Activated CD4-positive, alpha-beta T cell treated with anti-CD3 and anti-CD28 coated beads for 36 hours (primary cell): ENCODE measurements at places on chromosomes 11 and 22. TPM values are rescaled to one million over a fixed set of nuclear protein-coding genes. Genes with fewer than 3 reads are reported as not detected.

BACE1 gene
- total RNA-seq = 1.0 TPM

TUBA8 gene
- total RNA-seq = 1.9 TPM

TH gene
- not detected for total RNA-seq

TRPC6 gene
- not detected for total RNA-seq

GTF2H1 gene
- total RNA-seq = 57.9 TPM

GRCh38 chr11:14506532-14506931 lies 6.9 kb upstream of the COPB1 start:
- DNase-seq = no peak

DNA sequence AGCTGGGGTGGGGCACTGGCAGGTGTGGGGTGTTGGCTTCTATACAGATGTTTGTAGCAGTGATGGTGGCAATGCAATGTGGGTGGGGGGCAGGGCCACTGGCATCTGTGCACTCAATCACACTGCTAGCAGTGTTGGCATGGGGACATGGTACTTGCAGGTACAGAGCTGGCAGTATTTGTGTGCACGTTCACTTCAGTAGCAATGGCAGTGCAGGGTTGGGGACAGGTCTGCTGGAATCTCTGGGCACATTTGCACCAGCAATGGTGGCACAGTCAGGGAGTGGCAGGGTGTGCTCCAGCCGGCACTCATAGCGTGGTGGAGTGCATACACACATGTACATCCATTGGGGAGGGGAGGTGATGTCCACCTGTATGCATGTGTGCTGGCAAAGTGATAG lies 775.2 kb downstream of the CNTN5 start:
- DNase-seq = no peak

GRCh38 chr22:26416670-26417276 lies 12.3 kb upstream of the ASPHD2 start:
- no peak for DNase-seq

DNA sequence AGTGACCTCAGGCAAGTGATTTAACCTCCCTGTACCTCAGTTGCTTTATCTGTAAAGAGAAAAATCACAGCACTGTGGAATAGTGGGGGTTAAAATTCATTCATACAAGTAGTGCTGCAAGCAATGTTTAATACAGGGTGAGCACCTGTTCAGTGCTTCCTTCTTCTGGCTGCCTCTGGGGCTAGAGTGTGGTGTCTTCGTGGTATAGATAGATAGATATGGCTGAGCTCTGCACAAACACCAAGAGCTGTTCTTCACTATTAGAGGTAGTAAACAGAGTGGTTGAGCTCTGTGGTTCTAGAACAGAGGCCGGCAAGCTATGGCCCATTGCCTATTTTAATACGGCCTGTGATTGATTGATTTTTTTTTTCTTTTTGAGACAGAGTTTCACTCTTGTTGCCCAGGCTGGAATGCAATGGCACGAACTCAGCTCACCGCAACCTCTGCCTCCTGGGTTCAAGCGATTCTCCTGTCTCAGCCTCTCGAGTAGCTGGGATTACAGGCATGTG lies 32.9 kb downstream of the LIMK2 start:
- DNase-seq = no peak

DNA sequence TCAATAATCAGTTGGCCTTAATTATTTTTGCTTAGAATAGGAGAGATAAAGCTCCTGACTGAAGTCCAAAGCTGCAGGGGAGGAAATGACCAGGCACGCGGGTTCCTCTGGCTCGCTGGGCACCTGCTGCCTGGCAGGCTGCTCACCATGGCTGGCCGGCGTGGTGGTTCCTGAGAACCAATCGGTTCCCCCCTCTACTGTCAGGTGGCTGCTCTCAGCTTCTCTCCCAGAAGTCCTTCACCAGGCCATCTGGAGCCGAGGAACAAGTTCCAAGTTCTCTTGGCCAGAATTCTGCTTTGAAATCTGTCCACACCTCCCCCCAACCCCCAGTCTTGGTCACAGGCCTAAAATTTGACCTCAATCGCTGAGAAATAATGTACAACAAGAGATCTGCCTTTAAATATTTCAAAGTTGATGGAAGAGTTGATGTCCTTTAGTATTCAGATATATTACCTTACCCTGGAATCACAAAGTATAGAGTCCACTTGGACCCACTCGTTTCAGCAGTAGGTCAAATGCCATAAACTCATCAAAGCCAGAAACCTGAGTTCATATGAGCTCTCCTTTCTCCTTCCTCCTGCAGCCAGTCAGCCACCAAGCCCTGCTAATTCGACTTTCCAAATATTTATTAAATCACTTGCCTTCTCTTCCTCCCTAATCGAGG lies 25.2 kb downstream of the EXPH5 start:
- no peak for DNase-seq

DNA sequence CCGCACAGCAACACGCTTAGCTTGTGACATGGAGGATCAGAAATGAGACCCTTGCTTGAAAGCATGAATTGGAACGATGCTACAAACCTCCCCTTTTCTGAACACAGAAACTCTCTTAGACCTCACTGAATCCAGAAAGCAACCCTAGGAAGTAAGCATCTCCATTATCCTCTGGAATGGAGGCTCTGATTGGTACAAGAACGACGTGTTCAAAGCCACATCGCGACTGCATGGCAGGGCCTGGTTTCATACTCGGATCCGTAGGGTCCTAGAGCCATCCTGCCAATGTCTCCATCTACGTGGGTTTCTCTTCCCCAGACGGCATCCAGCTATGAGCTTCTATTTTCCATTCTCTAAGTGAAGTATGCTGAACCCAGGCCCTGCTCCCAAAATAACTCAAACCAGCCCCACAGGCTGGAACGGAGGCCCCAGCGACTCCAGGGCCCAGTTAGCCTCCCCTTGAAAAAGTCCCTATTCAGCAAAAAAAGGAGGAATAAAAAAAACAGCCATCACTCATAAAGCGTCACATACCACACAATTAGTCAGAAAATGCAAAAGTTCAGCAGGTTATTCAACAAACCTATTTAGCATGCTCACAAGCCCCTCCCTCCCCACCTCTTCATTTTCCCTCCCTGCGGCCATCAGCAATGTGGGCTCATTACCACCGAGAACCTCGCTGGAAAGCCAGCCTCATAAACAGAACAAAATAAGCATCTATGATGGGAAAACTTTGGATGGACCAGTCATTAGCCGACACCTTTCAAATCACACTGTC lies 7.1 kb upstream of the MN1 start:
- no peak for DNase-seq

DNA sequence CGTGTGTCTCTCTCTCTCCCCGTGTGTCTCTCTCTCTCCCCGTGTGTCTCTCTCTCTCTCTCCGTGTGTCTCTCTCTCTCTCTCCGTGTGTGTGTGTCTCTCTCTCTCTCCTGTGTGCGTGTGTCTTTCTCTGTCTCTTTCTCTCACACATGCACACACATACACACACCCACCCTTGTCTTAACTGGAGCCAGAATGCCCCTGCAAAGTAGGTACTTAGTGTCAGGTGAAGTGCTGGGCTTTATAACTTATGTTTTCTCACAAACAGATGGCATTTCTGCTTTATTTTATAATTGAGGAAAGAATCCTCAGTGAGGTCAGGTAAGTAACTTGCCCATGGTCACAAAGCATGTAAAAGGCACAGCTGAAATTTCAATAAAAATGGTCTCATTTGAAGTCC lies 106.0 kb downstream of the CSNK2A3 start:
- DNase-seq = no peak

GRCh38 chr11:116986521-116987105 lies 111.6 kb downstream of the SIK3 start:
- peak; percentile 31 for DNase-seq

DNA sequence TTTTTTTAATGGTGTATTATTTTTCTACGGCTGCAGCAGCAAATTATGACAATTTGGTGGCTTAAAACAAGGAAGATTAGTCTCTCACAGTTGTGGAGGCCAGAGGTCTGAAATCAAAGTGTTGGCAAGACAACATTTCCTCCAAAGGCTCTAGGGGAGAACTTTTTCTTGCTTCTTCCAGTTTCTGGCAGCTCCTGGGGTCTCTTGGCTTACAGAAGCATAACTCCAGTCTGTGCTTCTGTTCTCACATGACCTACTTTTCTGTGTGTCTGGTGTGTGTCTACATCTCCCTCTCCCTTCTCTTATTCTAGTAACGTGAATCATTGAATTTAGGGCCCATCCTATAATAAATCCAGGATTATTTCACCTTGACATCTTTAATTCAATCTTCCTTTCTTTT lies 551.9 kb upstream of the LUZP2 start:
- no peak for DNase-seq

GRCh38 chr11:107591378-107592230 lies 657 bp downstream of the ELMOD1 start:
- peak; percentile 73 for DNase-seq

DNA sequence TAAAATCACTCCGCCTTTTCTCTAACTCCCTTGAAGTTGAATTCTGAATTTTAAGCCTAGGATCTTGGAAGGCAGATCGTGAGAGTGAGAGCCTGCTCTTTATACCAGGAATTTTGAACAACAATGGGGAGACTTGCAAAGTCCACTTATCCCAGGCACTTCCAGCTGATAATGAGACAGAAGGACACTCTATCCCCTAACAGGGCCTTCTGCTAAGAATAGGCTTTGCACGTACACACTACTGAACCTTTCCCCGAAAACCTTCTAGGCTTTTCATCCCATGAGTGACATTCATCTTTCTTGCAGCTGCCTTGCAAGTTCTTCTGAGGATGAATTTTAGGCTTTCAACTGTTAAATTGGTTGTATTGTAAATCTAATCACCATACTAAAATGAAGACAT lies 44.0 kb upstream of the WT1 start:
- DNase-seq = no peak

DNA sequence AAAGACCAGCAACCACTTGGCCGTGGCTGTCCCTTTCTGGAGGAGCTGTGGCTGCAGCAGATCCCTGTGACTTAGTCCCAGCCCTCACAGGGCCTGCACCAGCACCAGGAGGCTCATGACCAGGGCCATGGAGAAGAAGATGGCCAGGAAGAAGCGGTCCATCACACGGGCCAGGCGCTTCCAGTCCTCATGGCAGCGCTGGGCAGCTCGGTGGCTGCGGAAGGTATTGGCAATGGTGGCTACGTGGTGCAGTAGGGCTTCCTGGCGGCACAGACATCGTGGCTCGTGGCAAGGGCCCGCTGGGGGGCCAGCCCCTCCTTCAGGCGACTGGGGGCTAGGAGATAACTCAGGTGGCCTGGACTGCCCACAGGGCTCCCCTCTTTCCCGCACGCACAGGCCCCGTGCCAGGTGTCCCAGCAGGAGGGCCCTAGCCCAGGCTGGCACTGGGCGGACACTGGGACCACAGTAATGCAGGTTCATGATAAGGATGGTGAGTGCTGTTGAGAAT lies 5.1 kb downstream of the CHRNA10 start:
- DNase-seq = no peak

DNA sequence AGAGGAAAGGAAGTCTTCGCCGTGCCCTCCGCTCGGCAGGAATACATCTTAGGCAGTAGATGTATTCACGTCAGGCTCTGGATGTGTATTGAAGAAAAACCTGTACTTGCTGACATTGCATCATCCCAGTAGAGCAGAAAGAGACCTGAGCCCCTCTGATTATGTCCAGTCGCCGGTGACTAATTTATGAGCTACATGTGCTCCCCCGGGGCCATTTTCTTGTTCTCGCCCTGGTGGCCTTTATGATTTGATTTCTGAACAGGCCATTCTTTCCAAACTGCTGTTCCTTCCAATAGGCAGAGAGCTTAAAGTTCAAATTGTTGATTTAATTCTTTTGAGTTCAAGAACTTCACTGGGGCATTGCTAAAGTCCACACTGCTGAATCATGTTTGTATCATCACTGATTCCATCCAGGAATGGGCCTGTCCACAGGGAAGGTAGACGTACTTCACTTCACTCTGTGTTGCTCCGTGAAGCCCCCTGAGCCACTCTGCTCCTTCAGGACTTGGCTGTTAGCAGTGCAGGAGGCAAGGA lies 137.3 kb upstream of the RASSF10 start:
- DNase-seq = no peak

DNA sequence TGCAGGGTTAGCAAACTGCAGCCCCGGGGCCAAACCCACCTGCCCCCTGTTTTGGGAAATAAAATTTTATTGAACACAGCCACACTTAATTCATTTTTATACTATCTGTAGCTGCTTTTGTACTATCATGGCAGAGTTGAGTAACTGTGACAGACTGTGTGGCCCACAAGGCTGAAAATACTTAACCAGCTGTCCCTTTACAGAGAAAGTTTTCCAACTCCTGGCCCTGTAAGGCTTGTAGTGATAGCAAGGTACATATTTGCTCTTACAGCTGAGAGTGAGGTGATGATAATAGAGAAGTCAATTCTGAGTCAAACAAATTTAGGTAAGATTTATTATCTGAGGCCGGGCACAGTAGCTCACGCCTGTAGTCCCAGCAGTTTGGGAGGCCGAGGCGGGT lies 87.4 kb upstream of the SLC6A5 start:
- DNase-seq = no peak

DNA sequence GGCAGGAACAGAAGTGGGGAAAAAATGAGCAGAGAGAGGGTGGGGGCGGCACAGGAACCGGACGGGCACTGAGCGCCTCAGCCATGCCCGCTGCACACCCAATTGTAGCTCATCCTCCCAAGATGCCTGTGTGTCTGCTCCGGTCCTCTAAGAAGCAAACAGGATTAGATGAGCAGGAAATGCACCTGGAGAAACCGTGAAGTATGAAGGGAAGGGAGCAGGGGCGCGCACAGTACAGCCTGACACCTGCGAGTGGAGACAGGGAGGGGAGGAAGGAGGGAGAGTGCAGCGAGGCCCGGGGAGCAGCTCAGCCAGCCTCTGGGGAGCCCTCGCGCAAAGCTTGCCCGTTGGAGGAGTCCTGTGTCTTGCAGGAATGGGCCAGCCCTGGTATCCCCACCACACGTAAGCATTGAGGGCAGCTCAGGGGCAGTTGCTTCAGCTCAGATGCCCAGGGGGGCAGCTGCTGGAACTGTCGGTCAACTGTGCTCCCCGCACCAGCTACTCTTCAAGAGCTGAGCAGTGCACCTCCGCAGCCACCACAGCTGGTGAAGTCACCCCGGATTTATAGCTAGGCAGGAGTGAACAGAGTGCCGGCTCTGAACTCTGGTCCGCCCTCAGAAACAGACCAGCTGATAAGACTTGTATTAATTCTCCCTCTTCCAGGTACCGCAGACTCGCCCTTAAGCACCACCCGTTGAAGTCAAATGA lies 7.0 kb downstream of the DNAJB13 start:
- DNase-seq = no peak

DNA sequence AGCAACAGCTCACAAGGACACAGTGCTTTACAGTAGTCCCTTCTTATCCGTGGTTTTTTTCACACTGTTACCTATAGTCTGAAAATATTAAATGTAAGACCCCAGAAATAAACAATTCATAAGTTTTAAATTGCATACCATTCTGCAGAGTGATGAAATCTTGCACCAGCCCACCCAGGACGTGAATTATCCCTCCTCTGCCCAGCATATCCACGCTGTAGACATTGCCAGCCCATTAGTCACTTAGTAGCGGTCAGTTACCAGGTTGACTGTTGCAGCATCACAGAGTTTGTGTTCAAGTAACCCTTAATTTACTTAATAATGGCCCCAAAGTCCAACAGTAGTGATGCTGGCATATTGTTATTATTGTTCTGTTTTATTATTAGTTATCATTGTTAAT lies 3.6 kb downstream of the CLTCL1 start:
- no peak for DNase-seq

DNA sequence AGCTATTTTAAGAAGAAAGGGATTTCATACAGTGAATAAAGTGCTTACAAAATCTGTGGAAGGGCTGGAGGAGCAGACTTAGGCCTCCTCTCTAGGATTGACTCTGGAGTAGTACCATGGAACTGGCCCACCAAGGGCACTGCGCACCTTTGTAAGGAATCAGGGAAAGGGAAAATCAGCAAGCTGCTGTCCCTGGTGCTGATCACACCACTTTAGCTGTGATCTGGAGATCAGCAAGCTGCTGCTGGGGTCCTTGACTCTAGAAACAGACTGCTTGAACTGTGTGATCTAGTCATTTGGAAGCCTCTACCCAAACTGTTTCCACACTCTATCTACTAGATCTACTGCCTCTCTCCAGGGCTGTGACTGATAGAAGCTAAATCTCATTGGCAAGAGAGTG lies 18.4 kb upstream of the TECTA start:
- peak; percentile 7 for DNase-seq
